H1 (cell line): ENCODE measurements at places on chromosomes 11 and 22. TPM values are rescaled to one million over a fixed set of nuclear protein-coding genes. Genes with fewer than 3 reads are reported as not detected.

DNA sequence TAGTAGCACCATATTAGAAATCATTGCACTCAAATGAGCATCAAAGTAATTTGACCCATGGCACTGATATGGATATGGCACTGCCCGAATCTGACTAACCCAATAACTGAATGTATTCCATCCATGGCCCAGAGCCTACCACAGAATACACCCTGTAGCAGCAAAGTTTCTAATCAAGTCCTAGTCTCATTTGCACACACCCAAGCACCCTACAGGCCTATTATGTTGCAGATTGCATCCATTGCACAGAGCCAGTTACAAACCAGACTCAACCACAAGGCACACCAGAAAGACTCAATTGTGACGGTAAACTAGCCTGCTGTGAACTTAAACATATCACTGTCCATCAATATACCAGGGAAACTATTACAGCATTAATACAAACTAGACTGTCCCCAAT lies 6.5 kb downstream of the OR52E5 start:
- H3K4me1 ChIP-seq: 0 out of 2 replicates have a peak, but pooled peaks cover 2% of the 10 kb centered on the region
- H3K36me3 ChIP-seq: no peaks in the 10 kb centered on the region
- H3K4me3 ChIP-seq: no peak overlapping the region
- DNase-seq: no peak
- H3K27me3 ChIP-seq: no peaks in the 10 kb centered on the region

DNA sequence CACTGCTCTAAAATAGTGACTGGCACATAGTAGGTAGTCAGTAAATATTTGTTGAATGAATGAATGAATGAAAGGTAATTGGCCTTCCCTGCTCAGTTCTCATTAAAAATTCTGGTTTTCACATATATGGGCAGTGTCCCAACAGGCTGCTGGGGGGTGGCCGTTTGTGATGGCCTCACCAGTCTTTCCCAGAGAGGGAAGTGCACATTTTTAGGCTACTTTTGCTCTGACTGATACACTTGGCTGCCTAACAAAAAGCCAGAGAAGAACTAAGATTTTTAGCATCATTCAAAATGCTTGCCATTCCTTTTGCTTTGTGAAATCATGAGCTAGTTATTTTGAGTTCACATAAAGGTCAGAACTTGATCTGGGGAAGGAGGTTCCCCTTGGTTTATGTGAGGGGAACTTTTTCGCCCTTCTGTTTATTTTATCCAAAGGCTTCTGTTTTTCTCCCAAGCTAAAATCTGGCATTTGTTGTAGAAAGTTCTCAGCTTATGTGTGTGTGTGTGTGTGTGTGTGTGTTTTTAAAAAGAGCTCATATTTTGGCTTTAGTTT lies 83.1 kb downstream of the PTPRJ start:
- DNase-seq: no peak
- H3K27me3 ChIP-seq: no peaks in the 10 kb centered on the region
- no peak overlapping the region for H3K4me3 ChIP-seq
- no peak overlapping the region for H3K27ac ChIP-seq
- H3K4me1 ChIP-seq: peaks cover 2% of the 10 kb centered on the region

DNA sequence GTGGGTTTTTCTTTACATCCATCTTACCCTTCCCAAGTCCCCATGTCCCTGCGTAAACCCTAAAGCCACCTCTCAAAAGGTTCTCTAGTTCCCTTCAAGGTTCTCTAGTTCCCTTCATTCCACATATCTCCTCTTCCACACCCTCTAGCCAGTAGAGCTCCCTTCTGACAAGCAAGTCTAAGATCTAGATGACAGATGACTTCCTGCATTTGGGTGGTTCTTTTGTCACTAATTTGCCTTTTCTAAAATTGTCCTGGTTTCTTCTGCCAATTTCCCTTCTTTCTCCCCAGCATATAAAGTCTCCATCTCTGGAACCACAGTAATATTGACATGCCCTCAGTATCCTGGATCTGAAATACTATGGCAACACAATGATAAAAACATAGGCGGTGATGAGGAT lies 7.8 kb downstream of the CD3E start:
- no peaks in the 10 kb centered on the region for H3K27me3 ChIP-seq
- H3K27ac ChIP-seq: no peak overlapping the region
- no peak for DNase-seq

- DNase-seq: no peak
- H3K36me3 ChIP-seq: no peaks in the 10 kb centered on the region
- H3K4me3 ChIP-seq: no peak overlapping the region
These were observed 85.5 kb upstream of the B3GAT1 start for GRCh38 chr11:134497586-134497985.

Gene DNAJB7
- not detected in 2 replicates for total RNA-seq

- no peak for DNase-seq
- no peaks in the 10 kb centered on the region for H3K4me1 ChIP-seq
- no peak overlapping the region for H3K27ac ChIP-seq
- H3K36me3 ChIP-seq: no peaks in the 10 kb centered on the region
- H3K27me3 ChIP-seq: no peaks in the 10 kb centered on the region
These were observed 68.1 kb downstream of the PDE2A start for GRCh38 chr11:72605973-72606747.

DNA sequence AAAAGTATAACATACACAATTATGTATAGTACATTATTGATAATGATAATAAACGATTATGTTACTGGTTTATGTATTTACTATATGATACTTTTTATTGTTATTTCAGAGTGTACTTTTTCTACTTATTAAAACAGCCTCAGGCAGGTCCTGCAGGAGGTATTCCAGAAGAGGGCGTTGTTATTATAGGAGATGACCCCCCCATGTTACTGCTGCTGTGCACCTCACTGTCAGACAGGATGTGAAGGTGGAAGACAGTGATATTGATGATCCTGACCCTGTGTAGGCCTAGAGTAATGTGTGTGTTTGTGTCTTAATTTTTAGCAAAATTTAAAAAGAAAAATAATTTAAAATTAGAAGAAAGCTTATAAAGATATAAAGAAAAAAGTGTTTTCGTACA lies 57.6 kb downstream of the REXO2 start:
- no peaks in the 10 kb centered on the region for H3K27me3 ChIP-seq
- no peak for DNase-seq
- no peak overlapping the region for H3K4me3 ChIP-seq
- H3K4me1 ChIP-seq: 0 out of 2 replicates have a peak, but pooled peaks cover 2% of the 10 kb centered on the region

GRCh38 chr11:59614277-59615119 lies 1.1 kb downstream of the OSBP start:
- no peaks in the 10 kb centered on the region for H3K27me3 ChIP-seq
- no peak for DNase-seq
- H3K27ac ChIP-seq: no peak overlapping the region

Gene UQCR10
- 102 and 106 TPM in 2 replicates for total RNA-seq

GRCh38 chr11:78061088-78061920 lies 2.4 kb upstream of the THRSP start:
- no peaks in the 10 kb centered on the region for H3K36me3 ChIP-seq
- H3K4me1 ChIP-seq: no peaks in the 10 kb centered on the region
- no peaks in the 10 kb centered on the region for H3K27me3 ChIP-seq

Gene CCDC81
- 0.58 and 1.4 TPM in 2 replicates for total RNA-seq

Gene AIFM3
- 0.86 and 1.4 TPM in 2 replicates for total RNA-seq

GRCh38 chr11:44766972-44767278 lies 40.2 kb downstream of the TSPAN18 start:
- H3K4me3 ChIP-seq: no peak overlapping the region
- no peak for DNase-seq
- no peak overlapping the region for H3K27ac ChIP-seq
- H3K27me3 ChIP-seq: no peaks in the 10 kb centered on the region

GRCh38 chr11:69645801-69646492 lies 5.0 kb downstream of the CCND1 start:
- no peaks in the 10 kb centered on the region for H3K4me1 ChIP-seq
- no peak for DNase-seq
- no peaks in the 10 kb centered on the region for H3K27me3 ChIP-seq
- H3K4me3 ChIP-seq: no peak overlapping the region
- peaks cover 47% of the 10 kb centered on the region for H3K36me3 ChIP-seq
- no peak overlapping the region for H3K27ac ChIP-seq

DNA sequence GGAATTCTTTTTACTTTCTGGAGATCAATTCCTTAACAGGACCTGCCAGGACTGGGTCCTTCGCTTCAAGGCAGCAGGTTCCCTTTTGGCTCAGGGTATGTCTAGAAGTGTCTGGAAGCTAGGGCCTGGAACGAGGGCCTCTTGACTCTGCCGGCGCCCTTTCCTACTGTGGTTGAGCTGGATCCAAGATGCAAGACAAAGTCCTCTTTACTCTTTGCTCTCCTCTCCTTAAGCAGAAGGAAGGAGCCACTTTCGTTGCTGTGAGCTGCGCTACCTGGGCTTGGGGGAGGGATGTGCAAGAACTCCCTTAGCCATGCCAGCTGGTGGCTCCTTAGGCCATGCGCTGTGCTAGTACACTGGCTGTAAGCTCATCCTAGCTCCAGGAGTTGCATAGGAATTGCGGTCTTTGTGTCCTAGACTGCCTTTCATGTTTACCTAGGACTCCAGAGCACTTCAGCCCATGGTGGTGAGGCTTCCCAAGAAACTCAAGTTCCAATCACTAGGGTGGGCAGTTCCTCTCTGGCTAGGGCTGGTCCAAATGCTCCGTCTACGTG lies 18.1 kb downstream of the GLB1L2 start:
- no peaks in the 10 kb centered on the region for H3K36me3 ChIP-seq
- no peaks in the 10 kb centered on the region for H3K27me3 ChIP-seq
- no peak for DNase-seq
- no peaks in the 10 kb centered on the region for H3K4me1 ChIP-seq
- no peak overlapping the region for H3K4me3 ChIP-seq

DNA sequence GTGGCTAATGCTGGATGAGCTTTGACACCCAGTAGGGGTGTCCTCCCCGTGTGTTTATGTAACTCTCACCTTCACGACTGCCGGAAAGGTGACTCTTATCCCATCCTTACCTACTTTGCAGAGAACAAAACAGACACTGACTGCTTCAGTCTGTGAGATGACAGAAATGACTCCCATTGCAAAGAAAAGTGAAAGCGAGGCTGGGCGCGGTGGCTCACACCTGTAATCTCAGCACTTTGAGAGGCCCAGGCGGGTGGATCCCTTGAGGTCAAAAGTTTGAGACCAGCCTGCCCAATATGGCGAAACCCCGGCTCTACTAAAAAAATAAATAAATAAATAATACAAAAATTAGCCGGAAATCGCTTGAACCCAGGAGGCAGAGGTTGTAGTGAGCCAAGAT lies 106.4 kb upstream of the ANO1 start:
- H3K27me3 ChIP-seq: peaks cover 3% of the 10 kb centered on the region; the same call in 1 of the 2 replicates
- no peak overlapping the region for H3K27ac ChIP-seq

- H3K27me3 ChIP-seq: peaks cover 6% of the 10 kb centered on the region; the same call in 1 of the 2 replicates
- no peak overlapping the region for H3K27ac ChIP-seq
- H3K4me1 ChIP-seq: no peaks in the 10 kb centered on the region
- H3K4me3 ChIP-seq: no peak overlapping the region
- no peaks in the 10 kb centered on the region for H3K36me3 ChIP-seq
These were observed 12.7 kb upstream of the ARHGEF17 start for GRCh38 chr11:73295241-73295995.

DNA sequence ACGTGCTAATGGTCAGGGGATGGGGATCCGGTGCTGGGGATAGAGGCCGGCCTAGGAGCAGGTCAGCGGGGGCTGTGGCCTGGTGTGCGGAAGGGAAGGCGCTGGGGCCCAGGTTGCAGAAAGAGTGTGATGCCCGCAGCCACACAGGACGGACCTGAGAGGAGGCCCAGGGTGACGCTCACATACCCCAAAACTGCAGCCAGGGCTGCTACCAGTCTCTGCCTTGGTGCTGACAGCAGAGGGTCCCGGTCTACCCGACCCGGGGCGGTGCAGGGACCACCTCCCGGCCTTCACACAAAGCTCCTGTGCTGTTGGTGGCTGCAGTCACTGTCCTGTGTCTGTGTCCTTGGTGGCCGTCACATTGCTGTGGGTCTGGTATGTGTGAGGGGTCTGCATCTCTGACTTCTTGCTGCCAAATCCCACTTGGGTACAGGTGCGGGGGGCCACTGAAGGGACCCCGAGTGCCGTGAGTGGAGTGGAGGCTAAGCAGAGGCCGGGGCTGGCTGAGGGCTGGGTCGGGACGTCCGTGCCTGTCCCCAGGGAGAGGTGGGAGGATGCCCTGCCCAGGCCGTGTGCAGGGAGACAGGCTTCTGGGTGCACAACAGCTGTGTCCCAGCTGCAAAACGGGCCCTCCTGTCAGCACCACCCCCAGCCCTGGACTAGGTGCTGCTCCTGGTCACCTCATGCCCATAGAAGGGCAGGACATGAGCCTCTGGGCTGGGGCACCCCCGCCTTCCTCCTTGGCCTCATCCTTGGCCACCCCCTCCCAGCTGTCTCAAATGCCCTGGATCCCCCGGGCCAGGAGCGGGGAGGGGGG lies 1.5 kb downstream of the LSP1 start:
- H3K4me1 ChIP-seq: no peaks in the 10 kb centered on the region
- H3K27ac ChIP-seq: no peak overlapping the region
- no peak for DNase-seq
- no peaks in the 10 kb centered on the region for H3K27me3 ChIP-seq

Gene GRM5
- total RNA-seq: 0.25 and 0.43 TPM in 2 replicates

GRCh38 chr11:3902441-3902840 lies 47.0 kb downstream of the STIM1 start:
- no peaks in the 10 kb centered on the region for H3K36me3 ChIP-seq
- H3K4me1 ChIP-seq: no peaks in the 10 kb centered on the region
- H3K4me3 ChIP-seq: no peak overlapping the region
- H3K27me3 ChIP-seq: no peaks in the 10 kb centered on the region
- no peak overlapping the region for H3K27ac ChIP-seq
- DNase-seq: no peak

GRCh38 chr11:23543651-23544222 lies 683.5 kb upstream of the CCDC179 start:
- H3K27me3 ChIP-seq: no peaks in the 10 kb centered on the region
- H3K4me1 ChIP-seq: no peaks in the 10 kb centered on the region; the same call in 1 of the 2 replicates
- no peaks in the 10 kb centered on the region for H3K36me3 ChIP-seq
- H3K27ac ChIP-seq: no peak overlapping the region

Gene FAT3
- total RNA-seq: 18.4 and 24.4 TPM in 2 replicates

GRCh38 chr22:19713650-19714311 lies 522 bp upstream of the SEPTIN5 start:
- DNase-seq: no peak
- peaks cover 30% of the 10 kb centered on the region for H3K27me3 ChIP-seq
- no peak overlapping the region for H3K27ac ChIP-seq
- H3K4me3 ChIP-seq: peak overlapping the region; percentile 36
- H3K36me3 ChIP-seq: no peaks in the 10 kb centered on the region

DNA sequence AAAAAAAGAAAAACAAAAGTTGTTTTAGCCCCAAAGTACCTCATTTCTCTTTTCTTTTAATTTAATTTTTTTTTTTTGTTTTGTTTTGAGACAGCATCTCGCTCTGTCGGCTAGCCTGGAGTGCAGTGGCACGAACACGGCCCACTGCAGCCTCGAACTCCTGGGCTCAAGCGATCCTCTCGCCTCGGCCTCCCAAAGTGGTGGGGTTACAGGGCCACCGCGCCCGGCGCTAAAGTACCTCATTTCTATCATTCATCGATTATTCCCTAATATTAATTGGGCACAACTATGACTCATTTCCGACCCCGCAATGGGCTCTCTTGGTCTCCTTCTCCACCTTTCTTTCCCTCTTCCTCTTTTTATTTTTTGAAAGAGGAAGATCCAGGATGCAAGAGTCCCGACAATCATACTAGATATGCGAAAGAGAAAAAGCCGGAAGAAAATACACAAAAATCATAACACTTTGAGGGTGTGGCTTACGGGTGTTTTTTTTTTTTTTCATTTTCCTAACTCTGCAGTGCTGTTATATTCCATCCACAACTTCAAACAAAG lies 475 bp upstream of the AIP start:
- peak overlapping the region; percentile 60 for H3K4me3 ChIP-seq
- no peak overlapping the region for H3K27ac ChIP-seq
- H3K36me3 ChIP-seq: no peaks in the 10 kb centered on the region
- no peak for DNase-seq
